ENCODE measurements at places on chromosomes 7 and 10. TPM values are rescaled to one million over a fixed set of nuclear protein-coding genes. Genes with fewer than 3 reads are reported as not detected.

The JCAD gene
- total RNA-seq, result 82.4 TPM

DNA sequence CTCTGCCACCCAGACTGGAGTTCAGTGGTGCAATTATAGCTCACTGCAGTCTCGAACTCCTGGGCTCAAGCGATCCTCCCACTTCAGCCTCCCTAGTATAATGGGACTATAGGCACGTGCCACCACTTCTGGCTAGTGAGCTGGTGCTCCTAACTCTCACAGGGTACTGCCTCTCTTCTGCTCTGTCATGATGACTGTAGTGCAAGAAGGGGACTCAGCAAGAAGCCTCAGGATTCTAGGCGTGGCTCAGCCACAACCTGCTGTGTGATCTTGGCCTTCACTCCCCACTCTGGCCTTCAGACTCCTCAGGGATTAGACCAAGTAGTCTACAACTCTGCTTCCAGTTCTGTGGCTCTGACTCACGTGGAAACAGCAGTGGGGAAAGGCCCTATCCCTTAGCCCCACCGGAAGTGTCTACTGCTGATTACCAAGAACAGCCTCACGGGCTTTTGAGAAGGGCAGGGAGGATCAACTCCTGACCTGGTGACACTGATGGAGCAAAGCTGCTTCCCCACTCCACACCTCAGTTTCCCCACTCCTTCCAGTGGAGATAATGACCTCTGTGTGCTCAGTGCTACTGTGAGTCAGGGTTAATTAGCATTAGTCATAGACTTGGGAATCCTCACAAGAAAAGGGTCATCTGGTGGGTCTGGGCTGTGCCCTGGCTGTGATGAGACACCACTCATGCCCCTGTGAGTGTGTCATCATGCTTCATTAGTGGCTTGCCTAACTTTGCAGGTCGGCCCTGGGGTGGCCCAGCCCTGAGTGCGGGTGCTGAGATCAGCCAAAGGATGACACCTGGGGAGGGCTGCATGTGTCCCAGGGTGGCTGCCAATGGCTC lies 41.1 kb downstream of the ZC3HC1 start:
- no peaks in the 10 kb centered on the region for H3K27me3 ChIP-seq
- H3K36me3 ChIP-seq, result no peaks in the 10 kb centered on the region
- H3K27ac ChIP-seq, result no peak overlapping the region
- DNase-seq, result peak; percentile 80
- no peak overlapping the region for H3K4me3 ChIP-seq

- H3K36me3 ChIP-seq, result no peaks in the 10 kb centered on the region
- H3K4me3 ChIP-seq, result no peak overlapping the region
- H3K4me1 ChIP-seq, result no peaks in the 10 kb centered on the region
- no peak for DNase-seq
- H3K27ac ChIP-seq, result no peak overlapping the region
- H3K27me3 ChIP-seq, result no peaks in the 10 kb centered on the region
Observed at GRCh38 chr7:52017802-52018679, 701.4 kb upstream of the COBL start.

DNA sequence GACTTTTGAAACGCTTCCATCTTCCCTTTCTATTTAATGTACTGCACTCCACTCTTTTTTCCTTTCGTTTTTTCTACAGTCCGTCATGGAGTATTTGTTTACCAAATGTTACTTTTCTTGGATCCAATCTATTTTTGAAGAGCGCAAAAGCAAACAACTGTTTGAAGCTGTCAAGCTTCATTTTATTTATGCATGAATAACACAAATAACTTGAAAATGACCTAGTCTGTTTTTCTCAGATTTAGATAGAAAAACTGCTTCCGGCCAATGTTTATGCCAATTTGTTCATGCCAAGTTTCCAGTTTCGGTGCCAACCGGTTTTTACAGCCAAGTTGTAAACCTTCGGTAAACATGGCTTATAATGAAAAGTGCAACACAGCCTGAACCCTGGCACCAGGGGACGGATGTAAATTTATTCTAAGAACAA lies 150.9 kb upstream of the KLF6 start:
- peaks cover 2% of the 10 kb centered on the region for H3K4me1 ChIP-seq
- H3K27ac ChIP-seq, result no peak overlapping the region
- peak; percentile 64 for DNase-seq

- peaks cover 5% of the 10 kb centered on the region for H3K4me1 ChIP-seq
- no peak overlapping the region for H3K4me3 ChIP-seq
- peak; percentile 55 for DNase-seq
Observed at GRCh38 chr10:10872035-10872673, 145.5 kb upstream of the CELF2 start.

Measured in aorta (tissue), 5 donors.